ENCODE measurements at places on chromosomes 7 and 10.

- DNase-seq, result no peak
These were observed 47.1 kb upstream of the UBN2 start for GRCh38 chr7:139183878-139184338.

- DNase-seq, result no peak
These were observed 228.2 kb downstream of the PTEN start for GRCh38 chr10:88091490-88092061.

- no peak for DNase-seq
These were observed 38.6 kb downstream of the BPGM start for GRCh38 chr7:134685250-134685649.

DNA sequence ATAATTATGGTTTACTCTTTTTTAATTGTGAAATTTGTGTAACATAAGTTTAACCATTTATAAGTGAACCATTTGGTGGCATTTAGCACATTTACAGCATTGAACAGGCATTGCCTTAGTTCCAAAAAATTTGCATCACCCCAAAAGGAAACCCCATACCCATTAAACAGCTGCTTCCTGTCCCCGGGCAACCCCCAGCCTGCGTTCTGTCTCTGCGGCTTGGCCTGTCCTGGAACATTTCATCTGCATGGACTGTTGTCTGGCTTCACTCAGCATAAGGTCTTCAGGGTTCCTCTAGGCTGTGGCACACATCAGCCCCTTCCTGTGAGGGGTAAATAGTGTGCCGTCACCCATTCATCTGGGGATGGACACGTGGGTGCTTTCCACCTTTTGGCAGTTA lies 6.9 kb downstream of the RET start:
- no peak for DNase-seq

DNA sequence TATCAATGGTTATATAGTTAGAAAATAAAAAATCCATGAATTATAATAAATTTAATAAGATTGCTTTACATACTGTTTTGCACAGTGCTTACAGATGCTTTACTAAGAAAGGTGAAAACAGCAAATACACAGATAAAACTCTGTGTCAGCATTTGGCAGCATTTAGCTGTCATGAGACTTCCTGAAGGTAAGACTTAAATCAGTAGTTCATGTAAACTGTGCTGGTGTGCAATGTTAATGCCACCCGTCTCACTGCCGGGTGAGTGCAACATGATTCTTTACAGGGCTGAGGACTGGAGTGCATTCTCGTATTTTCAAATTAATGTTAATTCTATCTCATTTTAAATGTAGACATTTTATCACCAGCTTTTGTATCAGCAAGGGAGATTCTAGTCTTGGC lies 326.2 kb upstream of the POT1 start:
- no peak for DNase-seq

DNA sequence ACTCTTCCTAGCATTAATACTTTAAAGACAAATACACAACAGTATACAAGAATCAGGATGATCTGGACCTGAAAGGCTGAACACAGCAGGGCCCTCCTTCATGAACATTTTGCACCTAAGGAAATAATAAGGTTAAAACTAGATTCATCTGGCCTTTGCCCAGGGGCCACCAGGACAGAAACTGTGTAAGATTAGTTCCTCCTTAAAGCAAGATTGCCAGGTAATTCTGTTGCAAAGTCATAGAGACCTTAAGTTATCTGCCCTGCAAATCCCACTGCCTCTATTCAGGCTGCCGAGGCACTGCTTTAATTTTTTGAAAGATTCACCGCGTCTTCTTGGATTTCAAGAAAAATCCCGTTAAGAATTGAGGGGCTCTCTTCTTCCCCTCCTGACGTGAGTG lies 1.6 kb upstream of the KIAA1217 start:
- no peak for DNase-seq

DNA sequence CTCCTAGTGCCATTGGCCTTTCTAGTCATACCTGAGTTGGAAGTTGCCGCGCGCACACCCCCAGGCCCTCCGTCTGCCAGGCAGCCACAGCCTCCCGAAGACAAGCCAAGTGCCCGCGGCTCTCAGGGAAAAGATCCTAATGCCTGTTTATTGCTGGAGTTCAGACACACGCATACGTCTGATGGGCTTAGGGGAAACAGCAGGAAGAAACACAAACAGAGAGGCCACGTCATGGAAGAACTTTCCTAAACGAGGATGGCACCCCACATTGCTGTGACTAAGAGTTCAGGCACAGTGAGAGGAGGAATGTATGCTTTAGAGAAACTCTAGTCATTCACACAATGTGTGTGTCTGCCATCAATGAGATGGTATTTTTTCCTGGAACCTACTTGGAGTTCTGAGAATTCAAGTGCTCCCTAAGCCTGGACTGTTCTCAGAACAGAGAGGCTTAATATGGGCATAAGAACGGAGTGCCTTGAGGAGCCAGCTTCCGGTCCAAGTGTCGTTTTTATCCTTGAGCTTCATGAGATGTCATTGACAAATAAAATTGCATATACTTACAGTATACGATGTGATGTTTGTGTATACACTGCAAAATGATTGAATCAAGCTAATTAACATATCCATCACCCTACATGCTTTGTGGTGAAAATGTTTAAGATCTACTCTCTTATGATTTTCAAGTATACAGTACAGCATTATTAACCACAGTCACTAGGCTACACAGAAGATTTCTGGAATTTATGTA lies 11.6 kb upstream of the RBP3 start:
- DNase-seq, result peak; percentile 37

- DNase-seq, result no peak
These were observed 41.3 kb downstream of the WNT2 start for GRCh38 chr7:117281562-117281961.

- DNase-seq, result peak; percentile 83
These were observed 33.7 kb downstream of the DDC start for GRCh38 chr7:50531401-50531911.

DNA sequence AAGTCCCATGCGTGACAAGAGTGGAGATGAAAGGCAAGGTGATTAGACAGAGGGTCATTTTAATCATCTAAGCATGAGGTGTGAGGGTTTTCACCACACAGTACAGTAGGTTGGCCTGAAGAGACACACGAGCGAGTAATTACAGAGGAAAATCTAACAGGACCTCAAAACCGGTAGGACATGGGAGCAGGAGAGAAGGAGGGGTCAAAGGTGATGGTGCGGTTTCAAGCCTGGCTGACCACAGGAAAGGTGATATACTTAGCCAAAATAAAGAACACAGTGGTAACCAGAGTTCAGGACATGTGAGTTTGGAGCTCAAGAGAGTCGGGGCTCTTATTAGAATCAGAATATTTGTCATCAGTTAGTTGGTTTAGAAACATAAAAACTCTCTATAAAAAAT lies 20.0 kb downstream of the GLI3 start:
- DNase-seq, result no peak

GRCh38 chr7:117019786-117020590 lies 66.7 kb downstream of the ST7 start:
- DNase-seq, result peak; percentile 93

DNA sequence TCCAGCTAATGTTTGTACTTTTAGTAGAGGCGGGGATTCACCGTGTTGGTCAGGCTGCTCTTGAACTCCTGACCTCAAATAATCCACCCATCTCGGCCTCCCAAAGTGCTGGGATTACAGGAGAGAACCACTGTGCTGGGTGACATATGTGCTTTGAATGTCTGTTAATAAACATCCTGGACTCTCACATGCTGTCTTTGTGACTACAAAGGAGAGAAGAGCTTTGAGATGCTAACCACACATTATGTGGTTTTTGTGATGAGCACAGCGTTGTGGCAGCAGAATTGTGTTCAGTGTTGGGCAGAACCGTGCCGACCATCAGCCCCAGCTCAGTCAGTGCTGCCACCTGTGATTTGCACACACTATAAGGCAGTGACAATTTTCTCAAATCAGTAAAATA lies 500.1 kb upstream of the KLF6 start:
- DNase-seq, result no peak

DNA sequence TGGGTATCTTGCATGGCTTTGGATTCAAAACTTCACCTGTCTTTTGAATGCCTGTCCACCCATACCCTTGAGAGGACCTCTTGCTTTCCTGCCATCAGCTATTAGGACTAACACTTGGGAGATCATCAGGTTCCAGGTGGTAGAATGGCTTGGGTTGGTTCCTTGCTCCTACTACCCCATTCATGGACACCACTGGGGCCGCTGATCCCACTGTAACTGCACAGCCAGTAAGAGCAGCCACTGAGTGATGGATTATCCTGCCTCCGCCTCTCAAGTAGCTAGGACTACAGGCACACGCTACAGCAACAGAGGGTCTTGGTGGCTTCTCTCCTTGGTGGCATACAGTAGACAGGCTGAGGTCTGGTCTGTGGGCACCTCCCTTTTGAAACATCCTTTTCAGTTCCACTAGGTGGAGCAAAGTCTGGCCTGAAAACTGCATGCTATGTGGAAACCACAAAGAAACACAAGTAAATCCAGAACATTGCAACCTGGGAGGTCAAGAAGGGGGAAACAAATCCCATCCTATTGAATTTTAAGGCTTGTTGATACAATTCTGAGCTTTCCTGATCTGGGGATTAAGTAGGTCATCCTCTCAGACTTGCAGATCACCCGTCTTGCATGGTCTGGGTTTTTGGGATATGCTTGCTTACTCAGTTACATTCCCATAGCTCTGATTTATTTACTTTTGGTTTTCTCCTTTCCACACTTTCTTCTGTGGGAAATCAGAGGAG lies 9.4 kb downstream of the WBP1L start:
- DNase-seq, result peak; percentile 76

DNA sequence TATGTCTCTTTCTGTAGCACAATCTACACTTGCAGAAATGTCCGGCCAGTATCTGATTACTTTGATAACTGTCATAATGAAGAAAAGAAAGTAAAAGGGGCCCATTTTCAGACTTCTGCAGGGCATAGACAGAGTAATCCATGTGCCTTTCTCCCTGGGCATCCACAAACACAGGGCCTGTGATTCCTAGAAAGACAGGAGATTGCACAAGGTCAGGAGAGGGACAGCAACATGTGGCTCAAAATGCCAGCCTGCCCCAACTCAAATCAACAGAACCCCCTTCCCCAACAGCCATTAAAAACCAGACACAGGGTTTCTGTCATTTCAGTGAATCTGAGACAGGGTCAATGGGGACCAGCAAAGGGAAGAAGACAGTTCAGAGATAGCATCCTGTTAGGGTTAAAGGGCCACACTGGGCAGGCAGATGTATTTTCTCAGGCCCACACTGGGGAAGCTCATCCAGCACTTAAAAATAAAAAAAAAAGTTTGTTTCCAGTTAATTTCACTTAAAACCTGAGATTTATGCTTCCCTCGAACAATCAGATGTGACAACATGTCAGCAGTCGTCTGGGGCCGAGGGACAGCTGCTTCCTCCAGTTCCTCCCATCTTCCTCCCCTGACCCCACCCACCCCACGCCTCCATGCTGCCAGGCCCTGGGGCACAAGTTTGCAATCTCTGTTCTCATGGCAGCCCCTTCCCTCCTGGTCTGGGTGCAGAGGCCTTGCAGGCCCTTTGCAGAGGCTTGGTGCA lies 30.7 kb upstream of the ACSL5 start:
- no peak for DNase-seq

GRCh38 chr7:7908622-7909145 lies 59.9 kb upstream of the GLCCI1 start:
- DNase-seq, result no peak

- no peak for DNase-seq
These were observed 29.5 kb downstream of the GPER1 start for GRCh38 chr7:1117321-1117928.
